ENCODE measurements at places on chromosomes 2 and 18. TPM values are rescaled to one million over a fixed set of nuclear protein-coding genes. Genes with fewer than 3 reads are reported as not detected.

DNA sequence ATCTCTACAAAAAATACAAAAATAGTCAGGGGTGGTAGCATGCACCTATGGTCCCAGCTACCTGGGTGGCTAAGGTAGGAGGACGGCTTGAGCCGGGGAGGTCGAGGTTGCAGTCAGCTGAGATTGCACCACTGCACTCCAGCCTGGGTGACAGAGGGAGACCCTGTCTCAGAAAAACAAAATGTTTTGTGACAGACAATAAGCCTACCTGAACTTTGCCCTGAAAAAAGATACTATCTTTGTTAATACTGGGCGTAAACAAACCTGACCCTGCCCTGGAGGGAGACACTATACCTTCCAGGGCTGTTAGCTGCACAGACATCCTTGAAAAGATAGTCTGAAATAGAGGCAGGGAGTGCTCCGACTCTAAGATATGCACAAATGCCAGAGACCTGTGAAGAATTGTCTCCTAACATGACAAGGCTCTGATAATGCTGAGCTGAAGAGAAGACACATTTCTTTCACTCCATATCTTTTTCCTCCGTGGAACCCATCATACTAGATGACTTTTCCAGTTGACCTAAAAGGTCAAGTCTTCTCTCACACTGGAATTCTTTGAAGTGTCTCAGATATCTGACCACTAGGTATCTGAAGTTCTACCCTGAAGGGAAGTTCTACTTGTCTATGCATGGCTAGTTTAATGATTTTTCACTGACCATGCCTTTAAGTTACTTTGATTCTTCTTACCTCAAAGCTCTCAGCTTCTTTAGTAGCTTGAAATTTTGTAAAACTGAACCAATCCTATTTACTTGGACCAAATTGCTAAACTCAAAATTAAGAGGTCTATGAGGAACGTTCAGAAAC lies 20.9 kb upstream of the HK2 start:
- DNase-seq, result no peak

GRCh38 chr18:47422524-47422923 lies 171.1 kb upstream of the SKOR2 start:
- DNase-seq, result no peak

DNA sequence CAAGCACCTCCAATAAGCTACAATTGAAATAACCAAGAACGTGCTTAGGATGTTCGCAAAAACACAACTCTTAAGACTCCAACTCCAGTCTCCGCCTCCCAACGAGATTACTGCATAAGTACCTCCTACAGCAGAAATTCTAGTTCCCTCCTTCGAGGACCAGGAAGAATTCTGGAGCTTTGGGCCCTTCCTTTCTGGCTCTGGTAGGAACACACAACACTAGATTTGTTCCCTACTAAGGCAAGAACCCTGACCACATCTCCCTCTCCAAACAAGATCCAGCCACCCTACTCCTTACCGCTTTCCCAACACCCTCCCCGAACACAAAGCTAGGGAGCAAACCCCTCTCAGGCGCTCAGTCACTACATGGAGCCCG lies 721 bp downstream of the ADAM17 start:
- no peak for DNase-seq

DNA sequence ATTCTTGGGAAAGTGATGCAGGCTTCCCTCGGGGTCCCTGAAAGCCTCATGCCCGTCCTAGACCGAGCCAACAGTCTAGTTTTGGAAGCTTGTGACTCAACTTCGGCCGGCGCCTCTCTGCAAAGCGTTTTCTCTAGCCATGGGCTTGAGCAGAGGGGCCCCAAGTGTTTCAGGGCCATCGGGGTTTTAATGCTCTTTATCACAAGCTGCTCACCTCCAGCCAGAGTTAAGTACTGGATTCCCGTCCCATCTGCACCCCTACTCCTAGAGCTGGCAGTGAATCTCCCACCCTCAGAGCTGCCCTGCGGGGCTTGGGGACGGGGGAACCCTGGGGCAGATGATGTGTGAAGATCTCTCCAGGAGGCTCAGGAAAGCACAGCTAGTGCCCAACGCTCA lies 7.3 kb downstream of the RAX start:
- no peak for DNase-seq

DNA sequence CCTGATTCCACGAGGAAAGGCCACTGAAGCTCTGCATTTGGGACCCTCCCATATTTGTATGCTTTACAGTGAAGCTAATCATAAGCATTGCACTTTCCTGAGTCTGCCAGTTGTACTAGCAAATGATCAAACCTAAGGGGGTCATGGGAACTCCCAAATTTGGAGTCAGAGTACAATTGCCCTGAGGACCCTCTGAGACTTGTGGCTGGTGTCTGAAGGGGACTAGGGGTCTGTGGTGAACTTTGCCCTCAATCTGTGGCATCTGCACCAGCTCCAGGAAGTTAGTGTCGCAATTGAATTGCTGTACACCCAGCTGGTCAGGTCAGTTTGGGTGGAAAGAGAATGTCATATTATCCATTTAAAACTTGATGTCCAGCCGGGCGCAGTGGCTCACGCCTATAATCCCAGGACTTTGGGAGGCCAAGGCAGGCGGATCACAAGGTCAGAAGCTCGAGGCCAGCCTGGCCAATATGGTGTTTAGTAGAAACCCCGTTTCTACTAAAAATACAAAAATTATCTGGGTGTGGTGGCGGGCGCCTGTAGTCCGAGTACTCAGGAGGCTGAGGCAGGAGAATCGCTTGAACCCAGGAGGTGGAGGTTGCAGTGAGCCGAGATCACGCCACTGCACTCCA lies 18.1 kb downstream of the SOWAHC start:
- DNase-seq, result no peak

DNA sequence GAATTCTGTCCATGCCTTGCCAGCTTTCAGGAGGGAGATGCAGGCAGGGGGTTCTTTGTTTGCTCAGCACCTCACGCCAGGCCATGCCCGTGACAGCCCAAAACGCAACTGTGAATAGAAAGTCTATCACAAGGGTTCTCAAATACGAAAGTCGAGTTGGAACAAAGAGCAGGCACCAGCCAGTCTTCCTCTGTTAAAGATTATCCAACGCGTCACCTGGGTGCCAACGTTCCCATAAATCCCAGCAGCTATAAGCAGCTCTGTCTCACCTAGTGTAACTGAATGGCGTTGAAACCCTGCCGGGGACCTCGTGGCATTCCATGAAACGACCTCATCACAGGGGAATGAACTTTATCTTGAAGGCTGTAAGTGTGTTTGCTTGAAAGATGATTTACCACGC lies 84.8 kb upstream of the GATA6 start:
- no peak for DNase-seq

- peak; percentile 53 for DNase-seq
Measured at GRCh38 chr2:17752892-17753802, 463 bp downstream of the SMC6 start.

GRCh38 chr2:44135771-44136170 lies 32.9 kb upstream of the PPM1B start:
- no peak for DNase-seq

- no peak for DNase-seq
Measured at GRCh38 chr2:188129677-188130076, 162.0 kb upstream of the GULP1 start.

- no peak for DNase-seq
Measured at GRCh38 chr2:37698931-37699481, 27.6 kb upstream of the CDC42EP3 start.

GRCh38 chr18:48945953-48946217 lies 4.9 kb downstream of the SMAD7 start:
- DNase-seq, result no peak

DNA sequence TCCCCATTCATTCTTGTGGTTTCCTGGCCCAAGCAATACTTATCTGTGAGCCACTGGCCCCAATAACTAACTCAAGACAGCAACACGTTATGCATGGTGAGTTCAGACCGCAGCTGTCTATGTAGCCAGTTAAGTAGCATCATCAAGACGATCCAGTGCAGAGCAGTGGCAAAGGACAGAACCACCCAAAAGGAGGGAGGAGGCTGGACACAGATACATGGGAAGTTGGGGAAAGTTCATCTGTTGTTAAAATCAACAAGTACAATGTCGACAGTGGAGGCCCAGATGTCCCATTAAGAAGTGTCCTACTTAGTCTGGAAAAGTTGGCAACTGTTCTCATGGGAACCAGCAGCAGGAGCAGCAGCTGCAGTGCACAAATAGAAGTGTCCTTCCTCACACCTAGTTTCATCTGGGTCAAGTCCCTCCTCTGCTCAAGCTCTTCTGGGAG lies 106.9 kb upstream of the THOC1 start:
- no peak for DNase-seq

DNA sequence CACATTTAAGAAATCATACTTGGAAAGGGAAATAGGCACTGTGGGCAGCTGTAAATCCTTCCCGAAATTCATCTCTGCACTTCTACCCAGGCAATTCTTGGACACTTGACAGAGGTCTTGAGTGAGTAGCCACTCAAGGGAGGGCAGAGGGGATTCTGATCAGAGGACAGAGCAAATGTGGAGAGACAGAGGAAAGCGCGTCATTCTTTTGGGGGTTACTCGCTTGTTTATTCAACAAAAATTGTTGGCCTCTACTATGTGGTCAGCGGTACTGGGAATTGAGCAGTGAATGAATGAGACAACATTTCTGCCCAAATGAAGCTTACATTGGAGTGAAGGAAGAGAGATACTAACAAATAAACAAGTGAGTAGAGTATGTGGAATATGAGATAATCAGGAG lies 41.4 kb upstream of the YES1 start:
- no peak for DNase-seq

The DNAH7 gene
- 7.2 TPM for total RNA-seq

The IL36A gene
- not detected for total RNA-seq

The RFTN2 gene
- total RNA-seq, result 7.6 TPM

The HOXD1 gene
- 0.64 TPM for total RNA-seq

The ABCG8 gene
- total RNA-seq, result not detected

The UBE2E3 gene
- 58.4 TPM for total RNA-seq

The ITGB6 gene
- total RNA-seq, result 0.16 TPM

The SCG2 gene
- total RNA-seq, result 0.32 TPM
